ELF-1 (cell line): ENCODE measurements at places on chromosomes 4 and X.

GRCh38 chr4:113584407-113585150 is 177.0 kb downstream of the CAMK2D start:
- DNase-seq = peak; percentile 60

GRCh38 chrX:136146614-136147314 is 569 bp upstream of the FHL1 start:
- no peak for DNase-seq

DNA sequence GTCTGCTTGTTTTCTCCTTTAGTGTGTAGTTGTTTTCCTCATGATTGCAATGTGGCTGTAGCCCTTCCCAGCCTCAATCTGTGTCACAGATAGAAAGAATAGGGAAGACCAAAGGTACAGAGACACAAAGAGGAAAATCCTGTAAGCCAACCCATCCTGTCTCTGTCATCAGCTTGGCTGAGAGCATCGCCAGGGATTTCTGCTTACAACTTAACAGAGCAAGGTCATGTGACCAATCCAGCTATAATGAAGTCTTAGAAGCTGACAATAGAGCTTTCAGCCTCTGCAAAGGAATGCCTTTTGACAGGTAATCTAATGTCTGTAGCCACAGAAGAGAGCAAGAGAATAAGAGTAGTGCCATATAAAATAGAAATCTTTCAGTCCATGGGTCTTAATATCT is 1598.0 kb upstream of the AGA start:
- no peak for DNase-seq

DNA sequence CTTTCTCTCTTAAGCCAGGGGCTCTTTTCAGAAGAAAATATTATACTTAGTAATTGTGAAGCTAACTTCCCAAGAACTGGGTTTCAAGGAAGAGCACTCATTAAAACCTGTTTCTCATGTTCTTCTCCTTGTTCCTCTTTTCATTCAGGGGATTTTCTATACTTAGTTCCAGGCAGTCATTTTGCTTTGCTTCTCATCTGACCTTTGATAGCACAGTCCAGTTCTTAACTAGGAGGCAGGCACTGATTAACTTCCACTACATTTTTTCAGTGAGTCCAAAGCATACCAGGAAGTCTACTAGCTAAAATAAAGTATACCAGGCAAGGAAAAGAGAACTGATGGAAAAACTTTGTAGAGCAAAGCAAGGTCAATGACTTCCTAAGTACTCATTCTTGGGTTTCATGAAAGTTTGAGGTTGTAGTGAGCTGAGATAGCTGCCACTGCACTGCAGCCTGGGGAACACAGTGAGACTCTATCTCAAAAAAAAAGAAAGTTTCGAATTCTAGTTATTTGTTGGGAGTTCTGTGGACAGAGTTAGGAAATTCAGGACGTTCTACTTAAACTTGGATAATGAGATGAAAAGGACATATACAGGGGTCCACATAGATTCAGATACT is 190.1 kb upstream of the HS3ST1 start:
- DNase-seq = no peak

- no peak for DNase-seq
These were observed 45.8 kb upstream of the TMEM131L start for GRCh38 chr4:153420361-153420760.
